ENCODE measurements at places on chromosomes 6 and 20. TPM values are rescaled to one million over a fixed set of nuclear protein-coding genes. Genes with fewer than 3 reads are reported as not detected.

DNA sequence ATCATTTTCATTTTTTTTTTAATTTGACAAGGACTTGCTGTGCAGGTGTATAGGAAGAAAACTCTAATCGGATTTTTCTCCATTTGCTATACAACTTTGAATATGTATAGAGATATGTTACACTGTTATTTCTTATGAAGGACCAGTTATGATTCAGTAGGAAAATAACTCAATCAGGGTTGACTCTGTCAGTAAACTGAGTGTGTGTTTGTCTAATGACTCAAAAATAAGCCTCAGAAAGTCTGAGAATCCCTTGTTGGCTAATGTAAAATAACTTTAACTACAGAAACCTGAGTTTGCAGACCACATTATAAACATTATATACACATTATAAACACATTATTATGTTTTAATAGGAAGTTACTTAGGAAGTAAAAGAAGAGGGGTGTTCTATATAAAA lies 352.6 kb downstream of the RIMS1 start:
- H3K4me1 ChIP-seq = no peaks in the 10 kb centered on the region
- DNase-seq = no peak
- no peak overlapping the region for H3K27ac ChIP-seq
- no peak overlapping the region for H3K4me3 ChIP-seq

- H3K4me3 ChIP-seq = no peak overlapping the region
- no peak for DNase-seq
- H3K36me3 ChIP-seq = no peaks in the 10 kb centered on the region
- no peak overlapping the region for H3K27ac ChIP-seq
- no peaks in the 10 kb centered on the region for H3K4me1 ChIP-seq
Observed at GRCh38 chr20:10239954-10240353, 21.3 kb downstream of the SNAP25 start.

- no peaks in the 10 kb centered on the region for H3K4me1 ChIP-seq
- no peaks in the 10 kb centered on the region for H3K36me3 ChIP-seq
- no peaks in the 10 kb centered on the region for H3K27me3 ChIP-seq
- H3K27ac ChIP-seq = no peak overlapping the region
- DNase-seq = peak; percentile 20
Observed at GRCh38 chr6:170142559-170142958, 148.3 kb downstream of the DLL1 start.

SALL4 gene
- not detected for polyA plus RNA-seq
